ENCODE measurements at places on chromosomes 1 and 21.

DNA sequence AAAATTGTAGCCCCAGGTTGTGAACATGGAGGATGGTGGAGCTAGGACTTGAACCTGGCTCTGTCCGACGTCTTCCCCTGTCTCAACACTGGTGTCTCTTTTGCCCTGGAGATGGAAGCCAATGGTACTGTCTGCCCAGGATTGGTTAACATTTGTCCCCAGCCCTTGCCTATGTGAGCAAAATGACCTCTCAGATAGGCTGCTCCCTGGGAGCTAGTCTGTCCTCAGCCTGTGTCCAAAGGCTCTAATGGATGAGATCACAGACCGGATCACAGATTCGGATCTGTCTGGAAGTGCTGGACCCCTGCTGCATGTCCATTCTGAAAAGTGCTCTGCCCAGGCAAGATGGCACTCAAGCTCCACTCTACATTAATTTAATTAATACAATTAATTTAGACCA, 394.4 kb upstream of the VAMP3 start:
- H3K27me3 ChIP-seq: no peaks in the 10 kb centered on the region
- H3K27ac ChIP-seq: no peak overlapping the region
- peaks cover 9% of the 10 kb centered on the region for H3K4me1 ChIP-seq
- DNase-seq: peak; percentile 37

DNA sequence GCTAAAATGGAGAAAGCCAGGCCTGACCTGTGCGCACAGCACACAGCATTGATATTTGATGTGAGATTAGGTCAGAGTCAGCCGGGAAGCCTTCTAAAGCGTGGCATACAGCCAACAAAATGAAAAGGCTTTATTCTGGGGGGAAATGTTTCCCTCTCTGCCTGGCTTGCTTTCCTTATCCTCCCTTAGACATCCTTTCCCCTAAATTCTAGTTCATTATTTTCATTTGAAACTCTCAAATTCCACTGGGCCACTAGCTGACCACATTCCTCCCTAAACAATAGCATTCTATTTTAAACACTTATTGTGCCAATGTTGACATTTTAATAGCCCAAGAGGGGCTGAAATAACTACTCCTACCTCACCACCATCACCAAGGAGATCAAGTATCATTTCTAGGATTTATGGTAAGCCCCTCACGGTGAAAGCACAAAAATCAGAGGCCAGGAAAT, 49.4 kb downstream of the LEPR start:
- no peak overlapping the region for H3K27ac ChIP-seq
- no peaks in the 10 kb centered on the region for H3K27me3 ChIP-seq
- H3K36me3 ChIP-seq: no peaks in the 10 kb centered on the region
- DNase-seq: no peak
- H3K4me3 ChIP-seq: no peak overlapping the region
- H3K4me1 ChIP-seq: peaks cover 25% of the 10 kb centered on the region

GRCh38 chr1:246138781-246139180, 368.3 kb downstream of the SMYD3 start:
- no peak overlapping the region for H3K27ac ChIP-seq
- H3K4me1 ChIP-seq: no peaks in the 10 kb centered on the region
- no peak overlapping the region for H3K4me3 ChIP-seq
- no peaks in the 10 kb centered on the region for H3K36me3 ChIP-seq

GRCh38 chr1:24151175-24151533, 8.2 kb upstream of the IL22RA1 start:
- H3K4me1 ChIP-seq: peaks cover 15% of the 10 kb centered on the region
- no peak overlapping the region for H3K4me3 ChIP-seq
- no peak for DNase-seq

GRCh38 chr21:15968776-15969310, 239.1 kb downstream of the USP25 start:
- no peak overlapping the region for H3K4me3 ChIP-seq
- no peak overlapping the region for H3K27ac ChIP-seq
- no peaks in the 10 kb centered on the region for H3K27me3 ChIP-seq
- peaks cover 30% of the 10 kb centered on the region for H3K4me1 ChIP-seq
- DNase-seq: no peak
- H3K36me3 ChIP-seq: no peaks in the 10 kb centered on the region

DNA sequence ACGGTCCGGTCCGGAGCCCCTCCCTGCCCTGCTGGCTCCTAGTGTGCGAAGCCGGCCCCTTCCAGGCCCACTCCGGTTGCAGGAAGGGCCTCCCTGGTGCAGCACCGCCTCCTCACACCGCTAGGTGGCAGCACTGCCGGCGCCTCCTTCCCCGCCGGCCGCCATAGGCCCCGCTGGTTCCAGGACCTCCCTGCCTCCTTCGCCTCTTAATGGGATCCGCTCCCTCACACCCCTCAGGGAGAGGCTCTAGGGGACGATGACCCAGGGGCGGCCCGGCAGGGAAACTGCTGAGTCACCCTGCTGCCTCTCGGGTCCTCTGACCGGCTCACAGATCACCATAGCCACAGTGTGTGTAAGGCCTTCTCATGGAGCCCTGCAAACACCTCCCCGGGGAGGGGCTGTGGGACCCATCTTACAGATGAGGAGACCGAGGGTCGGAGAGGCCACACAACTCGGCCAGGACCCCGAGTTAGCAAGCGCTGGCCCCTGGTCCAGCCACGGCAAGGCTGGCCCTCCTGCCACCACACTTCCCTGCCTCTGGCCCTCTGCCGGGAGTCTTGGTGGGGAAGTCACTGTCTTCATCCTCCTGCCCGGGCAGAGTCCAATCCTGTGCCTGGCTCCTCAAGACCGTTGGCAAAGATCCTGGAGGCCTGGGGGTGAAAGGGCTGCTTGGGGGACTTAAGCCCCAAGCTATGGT, 1.6 kb upstream of the AJAP1 start:
- no peak for DNase-seq
- H3K27me3 ChIP-seq: no peaks in the 10 kb centered on the region
- no peaks in the 10 kb centered on the region for H3K36me3 ChIP-seq
- no peak overlapping the region for H3K27ac ChIP-seq
- H3K4me1 ChIP-seq: peaks cover 13% of the 10 kb centered on the region

DNA sequence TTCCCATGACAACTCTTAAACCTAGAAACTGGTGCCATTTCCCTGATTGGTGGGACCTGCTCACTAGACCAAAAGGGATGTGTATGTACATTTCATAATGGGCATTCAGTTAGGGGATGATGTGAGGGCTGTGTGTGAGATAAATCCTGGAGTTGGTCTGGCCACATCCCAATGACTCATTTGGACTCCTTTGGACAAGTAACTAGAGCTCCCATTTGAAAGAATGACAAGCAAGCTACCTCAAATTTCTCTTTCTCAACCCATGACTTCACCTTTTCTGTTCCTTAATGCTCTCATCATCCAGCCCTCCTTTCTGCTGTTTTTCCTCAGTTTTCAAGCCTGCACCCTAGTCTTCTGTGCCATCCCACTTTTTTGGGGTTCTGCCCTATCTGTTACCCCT, 27.9 kb downstream of the EBNA1BP2 start:
- no peak for DNase-seq
- no peaks in the 10 kb centered on the region for H3K36me3 ChIP-seq
- H3K4me1 ChIP-seq: peaks cover 17% of the 10 kb centered on the region
- no peak overlapping the region for H3K27ac ChIP-seq

GRCh38 chr1:227234998-227235405, 83.3 kb downstream of the CDC42BPA start:
- H3K4me1 ChIP-seq: no peaks in the 10 kb centered on the region
- H3K4me3 ChIP-seq: no peak overlapping the region
- DNase-seq: no peak
- no peaks in the 10 kb centered on the region for H3K27me3 ChIP-seq

GRCh38 chr1:41045740-41046139, 24.2 kb upstream of the SLFNL1 start:
- peaks cover 17% of the 10 kb centered on the region for H3K36me3 ChIP-seq
- peak overlapping the region; percentile 42 for H3K27ac ChIP-seq
- H3K4me1 ChIP-seq: peaks cover 6% of the 10 kb centered on the region
- H3K4me3 ChIP-seq: no peak overlapping the region
- no peaks in the 10 kb centered on the region for H3K27me3 ChIP-seq

GRCh38 chr1:116493484-116494352, 77.1 kb downstream of the CD58 start:
- DNase-seq: no peak
- no peak overlapping the region for H3K27ac ChIP-seq
- no peaks in the 10 kb centered on the region for H3K36me3 ChIP-seq
- no peaks in the 10 kb centered on the region for H3K27me3 ChIP-seq

- H3K36me3 ChIP-seq: no peaks in the 10 kb centered on the region
- no peaks in the 10 kb centered on the region for H3K27me3 ChIP-seq
- H3K4me1 ChIP-seq: peaks cover 33% of the 10 kb centered on the region
Observed at GRCh38 chr1:44242746-44243145, 29.5 kb downstream of the DMAP1 start.

DNA sequence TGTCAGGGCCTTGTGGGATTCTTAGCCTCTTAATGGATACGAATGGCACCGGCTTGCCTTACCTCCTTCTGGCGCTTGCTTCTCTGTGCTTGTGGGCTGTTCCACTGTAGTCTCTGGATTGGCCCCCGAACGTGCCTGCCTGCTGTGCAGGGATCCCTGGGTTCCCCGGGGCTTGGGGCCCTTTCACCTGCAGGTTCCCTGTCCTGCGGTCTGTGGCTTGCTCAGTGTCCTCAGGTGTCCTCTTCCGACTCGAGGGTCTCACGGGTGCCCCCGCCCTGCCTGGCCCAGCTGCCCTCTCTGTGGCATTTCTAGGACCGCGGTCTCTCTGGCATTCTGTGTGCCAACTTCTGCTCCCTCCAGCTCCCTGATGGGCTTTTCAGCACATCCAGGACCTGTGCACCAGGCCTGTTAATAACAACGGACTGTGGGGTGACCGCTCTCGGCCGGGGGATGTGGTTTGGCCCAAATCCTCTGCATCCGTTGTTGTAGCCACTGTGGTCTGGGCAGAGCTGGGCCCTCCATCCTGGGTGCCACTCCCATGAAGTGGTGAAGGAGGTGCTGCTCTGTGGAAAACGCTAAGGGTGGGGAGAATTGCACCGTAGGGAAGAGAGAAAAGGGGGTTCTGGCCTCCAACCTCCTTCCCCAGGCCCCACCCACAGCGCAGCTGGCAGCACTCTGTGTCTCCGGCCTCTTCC, 12.4 kb downstream of the COL18A1 start:
- peaks cover 69% of the 10 kb centered on the region for H3K4me1 ChIP-seq
- no peak overlapping the region for H3K4me3 ChIP-seq
- H3K27me3 ChIP-seq: no peaks in the 10 kb centered on the region

All from vagina (tissue), 2 donors.